ENCODE measurements at places on chromosomes 5 and 9.

DNA sequence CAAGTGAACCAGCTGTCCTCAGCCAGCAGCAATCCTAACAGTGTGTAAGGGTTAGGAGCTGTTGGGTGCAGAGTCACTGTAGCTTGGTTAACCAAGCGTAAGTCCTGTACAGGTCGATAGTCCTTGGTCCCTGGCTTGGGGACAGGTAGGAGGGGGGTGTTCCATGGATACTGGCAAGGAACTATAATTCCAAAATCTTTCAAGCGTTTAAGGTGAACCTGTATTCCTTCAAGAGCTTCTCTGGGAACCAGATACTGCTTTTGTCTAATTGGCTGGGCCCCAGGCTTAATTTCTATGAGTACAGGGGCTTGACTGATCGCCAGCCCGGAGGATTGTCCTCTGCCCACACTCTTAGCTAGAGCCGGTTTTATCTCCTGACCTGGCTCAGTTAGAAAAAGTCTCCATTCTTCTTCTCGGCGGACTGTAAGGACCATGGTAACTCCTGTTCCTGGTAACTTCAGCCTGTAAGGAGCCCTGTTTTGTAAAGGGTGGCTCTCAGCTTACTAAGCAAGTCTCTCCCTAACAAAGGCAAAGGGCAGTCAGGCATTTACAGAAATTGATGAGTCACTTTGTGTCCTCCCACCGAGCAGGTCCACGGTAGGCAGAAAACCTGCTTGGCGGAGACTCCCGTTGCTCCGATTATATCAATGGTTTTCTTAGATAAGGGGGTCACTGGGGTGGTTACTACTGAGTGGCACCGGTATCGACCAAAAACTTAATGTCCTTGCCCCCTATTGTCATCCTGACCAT lies 6.0 kb upstream of the ZNF354C start:
- DNase-seq, result no peak

DNA sequence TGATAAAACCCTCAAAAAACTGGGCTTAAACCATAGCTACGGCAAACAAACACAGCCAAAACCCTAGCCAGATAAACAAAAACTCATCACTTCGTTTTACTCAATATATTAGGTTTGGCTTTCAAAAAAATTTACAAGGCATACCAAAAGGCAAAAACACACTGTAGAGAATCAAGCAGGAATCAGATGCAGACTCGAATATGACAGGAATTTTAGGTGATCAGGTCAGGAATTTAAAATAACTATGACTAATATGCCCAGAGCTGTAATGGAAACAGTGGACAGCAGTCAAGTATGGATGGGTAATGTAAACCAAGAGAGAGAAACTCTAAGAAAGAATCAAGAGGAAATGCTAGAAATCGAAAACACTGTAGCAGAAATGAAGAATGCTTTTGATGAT lies 26.5 kb upstream of the DOCK2 start:
- no peak for DNase-seq

DNA sequence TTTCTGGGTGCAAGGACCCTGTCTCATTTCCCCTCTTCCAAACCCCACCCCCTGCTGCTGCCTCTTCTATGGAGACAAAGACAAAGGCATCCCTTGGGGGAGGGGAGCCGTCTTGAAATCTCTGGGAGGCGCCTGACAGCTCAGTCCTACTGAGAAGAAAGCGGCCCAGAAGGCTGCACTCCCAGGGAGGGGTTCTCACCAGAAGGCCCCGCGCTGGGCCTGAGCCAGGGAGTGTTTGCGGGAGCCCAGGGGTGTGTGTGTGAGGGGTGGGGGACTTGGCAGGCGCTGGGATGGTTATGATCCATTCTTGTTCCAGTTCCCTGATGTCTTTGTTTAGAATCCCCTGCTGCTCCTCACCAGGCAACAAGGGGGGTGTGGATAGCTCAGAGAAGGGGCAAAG lies 45.7 kb upstream of the ALDH1B1 start:
- no peak for DNase-seq

DNA sequence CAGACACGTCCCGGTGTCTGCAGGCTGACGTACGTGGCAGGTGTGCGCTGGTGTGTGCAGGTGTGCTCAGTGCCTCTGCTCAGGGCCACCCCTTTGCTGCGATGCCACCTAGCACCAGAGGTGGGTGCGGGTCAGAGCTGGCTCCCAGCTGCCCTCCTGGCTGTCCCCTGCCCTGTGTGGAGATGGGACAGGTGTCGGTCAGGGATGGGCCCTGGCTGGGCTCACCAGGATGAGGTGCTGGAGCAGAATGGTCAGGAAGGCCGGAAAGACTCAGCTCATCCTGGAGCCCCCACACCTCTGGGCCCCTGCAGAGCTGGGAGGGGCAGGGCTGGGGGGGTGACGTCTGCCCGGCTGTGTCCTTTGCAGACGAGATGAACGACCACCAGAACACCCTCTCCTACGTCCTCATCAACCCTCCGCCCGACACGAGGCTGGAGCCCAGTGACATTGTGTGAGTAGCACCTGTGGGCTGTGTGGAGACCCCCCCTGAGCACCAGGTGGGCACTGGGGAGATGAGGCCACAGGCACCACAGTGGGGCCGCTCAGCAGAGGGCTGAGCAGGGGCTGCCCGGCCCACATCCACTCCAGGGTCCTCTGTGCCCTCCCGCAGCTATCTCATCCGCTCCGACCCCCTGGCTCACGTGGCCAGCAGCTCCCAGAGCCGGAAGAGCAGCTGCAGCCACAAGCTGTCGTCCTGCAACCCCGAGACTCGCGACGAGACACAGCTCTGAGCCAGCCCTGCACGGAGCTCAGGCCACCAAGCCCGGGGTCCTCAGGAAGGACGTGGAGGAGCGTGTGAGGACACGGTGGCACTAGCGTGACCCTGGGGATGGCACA lies 89.7 kb downstream of the KCNT1 start:
- DNase-seq, result no peak

DNA sequence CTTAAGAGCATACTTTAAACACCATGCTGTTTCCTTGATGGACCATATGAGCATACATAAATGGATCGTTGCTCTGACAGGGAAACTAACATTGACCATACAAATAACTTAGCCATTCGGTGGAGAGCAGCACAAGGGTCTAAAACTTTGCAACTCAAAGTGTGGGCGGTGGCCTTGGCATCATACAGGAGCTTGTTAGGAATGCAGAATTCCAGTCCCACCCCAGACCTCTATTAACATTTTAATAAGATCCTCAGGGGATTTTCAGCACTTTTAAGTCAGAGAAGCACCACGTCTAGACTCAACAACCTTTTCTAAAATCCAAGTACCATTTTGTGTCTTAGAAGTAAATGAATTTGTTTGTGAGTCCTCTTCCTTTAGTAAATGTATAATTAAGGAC lies 260.9 kb downstream of the EBF1 start:
- DNase-seq, result no peak

DNA sequence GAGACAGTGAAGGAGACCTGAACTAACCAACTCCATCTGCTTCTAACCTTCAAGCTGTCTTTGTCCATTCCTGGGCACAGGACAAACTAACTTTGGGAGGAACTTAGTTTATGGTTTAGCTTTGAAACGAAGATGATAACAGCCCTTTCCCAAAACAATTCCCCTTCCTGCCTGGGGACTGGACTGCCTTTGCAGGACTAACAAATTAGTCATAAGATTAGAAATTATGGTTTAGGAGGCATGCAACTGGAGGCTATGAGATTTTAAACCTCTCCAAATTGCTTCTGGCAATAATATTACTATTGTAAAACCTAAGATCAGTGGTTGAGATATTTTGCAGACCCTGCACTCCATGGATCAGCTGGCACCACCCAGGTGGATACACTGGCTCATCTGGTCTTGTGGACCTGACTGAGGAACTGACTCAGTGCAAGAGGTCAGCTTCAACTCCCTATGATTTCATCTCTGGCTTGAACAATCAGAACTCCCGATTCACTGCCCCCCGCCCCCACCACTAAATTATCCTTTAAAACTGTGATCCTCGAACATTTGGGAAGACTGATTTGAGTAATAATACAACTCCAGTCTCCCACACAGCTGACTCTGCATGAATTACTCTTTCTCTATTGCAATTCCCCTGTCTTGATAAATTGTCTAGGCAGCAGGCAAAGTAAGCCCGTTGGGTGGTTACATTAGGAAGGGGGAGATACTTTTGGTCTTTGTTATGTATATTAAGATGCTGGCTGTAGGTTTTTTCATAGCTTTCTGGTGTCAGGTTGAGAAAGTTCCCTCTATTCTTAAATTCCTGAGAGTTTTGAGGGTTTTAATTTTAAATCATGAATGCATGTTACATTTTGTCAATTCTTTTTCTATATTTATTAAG lies 213.3 kb downstream of the TSSK1B start:
- no peak for DNase-seq

- DNase-seq, result no peak
Measured at GRCh38 chr5:2522372-2522771, 229.1 kb downstream of the IRX2 start.

- DNase-seq, result no peak
Measured at GRCh38 chr5:105617436-105618215, 2053.1 kb downstream of the EFNA5 start.

- DNase-seq, result no peak
Measured at GRCh38 chr9:112124156-112124555, 50.9 kb downstream of the SUSD1 start.

DNA sequence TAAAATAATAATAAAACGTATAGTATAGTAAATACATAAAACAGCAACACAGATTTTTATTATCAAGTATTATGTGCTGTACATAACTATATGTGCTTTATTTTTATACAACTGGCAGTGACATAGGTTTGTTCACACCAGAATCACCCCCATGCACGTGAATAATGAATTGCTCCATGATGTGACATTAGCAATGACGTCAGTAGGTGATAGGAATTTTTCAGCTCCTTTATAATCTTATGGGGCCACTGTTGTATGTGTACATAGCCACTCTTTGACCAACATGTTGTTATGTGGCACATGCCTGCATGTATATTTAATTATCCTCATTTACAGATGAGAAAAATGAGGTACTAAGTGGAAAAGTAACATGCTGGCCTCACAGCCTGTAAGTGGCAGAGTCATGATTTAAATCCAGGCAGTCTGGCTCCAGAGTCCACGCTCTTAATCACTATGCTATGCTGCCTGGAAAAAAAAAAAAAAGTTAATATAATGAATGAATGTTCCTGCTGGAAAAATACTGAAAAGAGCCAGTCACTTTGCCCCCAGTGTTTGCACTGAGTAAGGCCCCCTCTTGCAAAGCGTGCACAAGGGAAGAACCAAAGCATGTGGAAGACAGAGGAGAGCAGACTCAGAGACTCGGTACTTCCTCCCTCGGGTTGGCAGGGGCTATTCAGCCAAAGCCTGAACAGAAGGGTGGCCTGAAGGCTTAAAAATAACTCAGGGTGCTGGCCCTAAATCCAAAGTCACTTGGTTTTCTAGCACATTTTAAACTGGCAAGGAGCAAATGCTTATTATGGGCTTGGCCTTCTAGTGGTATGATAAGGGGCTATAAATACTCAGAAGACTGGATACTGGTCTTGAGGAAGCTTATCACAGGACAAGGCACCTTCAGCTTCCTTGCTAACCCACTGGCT lies 206.8 kb downstream of the GLIS3 start:
- DNase-seq, result no peak

GRCh38 chr5:159208514-159209437 lies 577 bp downstream of the RNF145 start:
- peak; percentile 46 for DNase-seq

DNA sequence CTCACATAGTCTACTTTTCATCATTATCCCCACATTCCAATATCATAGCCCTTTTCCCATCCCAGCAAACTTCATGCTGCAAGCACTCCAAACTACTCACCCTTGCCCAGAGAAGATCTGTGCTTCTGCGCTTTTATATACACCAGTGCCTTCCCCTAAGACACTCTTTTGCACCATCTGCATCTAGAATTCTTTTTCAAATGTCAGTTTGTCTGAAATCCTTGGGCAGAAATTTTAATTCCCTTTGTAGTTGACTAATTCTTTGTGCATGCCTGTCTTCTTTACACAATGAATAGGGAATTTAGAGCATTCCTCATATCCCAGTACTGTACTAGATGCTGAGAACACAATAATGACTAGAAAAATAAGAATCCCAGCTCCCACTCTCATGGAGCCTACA lies 298.9 kb downstream of the KCNN2 start:
- no peak for DNase-seq

- DNase-seq, result no peak
Measured at GRCh38 chr5:173290477-173291131, 37.6 kb downstream of the STC2 start.

DNA sequence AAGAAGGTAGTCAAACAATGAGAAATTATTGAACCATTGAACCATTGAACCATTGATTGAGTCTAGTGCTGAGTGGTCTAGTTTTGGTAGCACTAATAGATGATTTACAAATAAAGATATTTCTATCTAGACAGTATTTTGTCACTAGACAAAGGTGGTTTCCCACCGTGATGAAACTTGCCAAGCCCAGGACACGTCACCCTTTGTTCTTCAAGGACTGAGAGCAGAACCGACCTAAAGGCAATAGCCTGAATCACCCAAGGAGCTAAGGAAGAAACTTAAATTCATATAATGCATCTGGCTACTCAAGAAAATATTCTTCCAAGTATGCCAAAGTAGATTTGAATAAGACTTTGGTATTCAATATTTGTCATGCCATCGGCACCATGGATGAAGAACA lies 103.3 kb downstream of the ESM1 start:
- DNase-seq, result no peak

GRCh38 chr9:16328349-16328748 lies 542.1 kb downstream of the BNC2 start:
- no peak for DNase-seq

- DNase-seq, result no peak
Measured at GRCh38 chr5:40842351-40842750, 1.2 kb downstream of the CARD6 start.

DNA sequence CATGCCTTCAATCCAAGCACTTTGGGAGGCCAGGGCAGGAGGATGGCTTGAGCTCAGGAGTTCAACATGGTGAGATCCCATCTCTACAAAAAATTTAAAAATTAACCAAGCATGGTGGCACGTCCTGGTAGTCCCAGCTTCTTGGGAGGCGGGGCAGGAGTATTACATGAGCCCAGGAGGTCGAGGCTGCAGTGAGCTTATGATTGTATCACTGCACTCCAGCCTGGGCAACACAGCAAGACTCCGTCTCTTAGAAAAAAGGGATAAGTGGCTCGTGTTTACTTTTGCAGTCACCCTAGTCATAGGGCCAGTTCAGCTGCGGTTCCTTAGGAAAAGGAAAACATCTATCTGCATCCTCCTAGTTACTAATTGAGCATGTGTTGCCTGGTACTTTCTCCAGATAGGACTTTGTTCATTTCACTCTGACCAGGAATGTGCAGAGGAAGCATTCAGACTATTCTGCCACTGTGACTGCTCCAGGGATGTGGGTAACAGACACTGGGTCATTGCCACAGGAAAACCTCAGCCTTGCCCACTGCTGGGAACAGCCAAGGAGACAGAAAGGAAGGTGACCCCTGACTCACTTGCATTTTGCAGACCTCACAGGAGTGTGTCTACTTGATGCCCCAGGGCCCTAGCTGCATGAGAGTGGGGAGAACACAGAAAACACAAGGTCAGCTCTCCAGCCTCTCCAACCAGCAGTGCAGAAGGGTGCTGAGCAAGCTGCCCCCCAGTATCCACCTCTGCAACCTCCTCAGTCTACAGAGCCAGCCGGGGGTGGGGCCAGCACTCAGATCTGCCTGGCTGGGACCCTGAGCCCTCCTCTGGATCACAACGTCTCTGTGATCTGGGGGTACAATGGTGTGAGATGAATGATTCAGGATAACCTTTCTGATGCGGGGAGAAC lies 33.9 kb upstream of the ALDH1B1 start:
- no peak for DNase-seq

All from neuronal stem cell (in vitro differentiated cells).